ENCODE measurements at places on chromosomes 12 and 14.

DNA sequence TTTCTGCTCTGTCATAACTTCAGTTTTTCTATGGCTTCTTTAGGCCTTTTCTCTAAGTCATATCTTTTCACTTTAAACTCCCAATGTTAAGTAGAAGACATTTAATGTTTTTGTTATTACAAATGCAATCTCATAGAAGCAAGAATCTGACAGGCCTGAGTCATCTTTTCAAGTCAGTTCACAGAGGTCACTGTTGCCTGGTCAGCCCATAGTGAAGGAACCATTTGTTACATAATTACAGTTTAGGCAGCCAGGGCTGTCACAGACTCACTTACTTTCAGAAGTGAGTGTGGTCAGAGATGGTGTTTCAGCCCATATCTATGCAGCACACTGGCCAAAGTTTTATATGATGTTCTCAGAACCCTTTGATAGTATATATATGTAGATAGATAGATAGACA lies 46.5 kb downstream of the CCER1 start:
- DNase-seq, result no peak

DNA sequence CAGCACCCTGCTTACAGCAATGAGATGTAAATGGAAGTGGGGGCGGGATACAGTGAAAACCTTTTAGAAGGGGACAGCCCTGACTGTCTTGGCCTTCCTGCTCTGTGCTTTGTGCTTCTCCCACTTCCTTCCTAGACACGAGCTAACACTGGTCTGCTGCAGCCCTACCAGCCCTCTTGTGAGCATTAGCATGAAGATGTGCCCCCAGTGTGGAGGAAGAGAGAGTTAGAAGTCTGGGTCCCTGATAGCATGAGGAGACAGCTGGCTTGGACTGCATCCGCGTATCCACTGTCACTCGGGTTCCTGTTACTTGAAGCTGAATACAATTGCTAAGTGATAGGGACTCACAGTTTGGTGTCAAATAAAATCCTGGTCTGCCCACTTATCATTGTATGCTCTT lies 248.1 kb upstream of the SOX5 start:
- no peak for DNase-seq

- DNase-seq, result no peak
These were observed 4.5 kb downstream of the USP15 start for GRCh38 chr12:62264706-62265105.

DNA sequence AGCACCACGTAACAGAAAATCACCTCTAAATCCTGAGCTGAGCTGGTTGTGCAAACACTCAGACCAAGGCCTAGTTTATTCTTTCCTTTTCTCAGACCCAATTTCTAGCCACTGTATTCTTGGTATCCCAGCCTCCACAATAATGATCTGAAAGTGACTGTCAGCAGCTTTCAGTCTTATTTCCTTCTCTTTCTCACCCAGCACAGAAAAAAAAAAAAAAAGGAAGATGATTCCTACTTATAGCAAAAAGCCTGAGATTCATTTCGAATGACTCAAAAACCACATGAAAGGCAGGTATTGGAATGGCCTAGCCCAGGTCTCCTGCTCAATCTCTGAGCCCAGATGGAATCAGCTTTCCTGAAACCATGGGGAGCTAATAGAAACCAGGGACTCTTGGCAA lies 298.6 kb upstream of the PPFIA2 start:
- DNase-seq, result no peak

DNA sequence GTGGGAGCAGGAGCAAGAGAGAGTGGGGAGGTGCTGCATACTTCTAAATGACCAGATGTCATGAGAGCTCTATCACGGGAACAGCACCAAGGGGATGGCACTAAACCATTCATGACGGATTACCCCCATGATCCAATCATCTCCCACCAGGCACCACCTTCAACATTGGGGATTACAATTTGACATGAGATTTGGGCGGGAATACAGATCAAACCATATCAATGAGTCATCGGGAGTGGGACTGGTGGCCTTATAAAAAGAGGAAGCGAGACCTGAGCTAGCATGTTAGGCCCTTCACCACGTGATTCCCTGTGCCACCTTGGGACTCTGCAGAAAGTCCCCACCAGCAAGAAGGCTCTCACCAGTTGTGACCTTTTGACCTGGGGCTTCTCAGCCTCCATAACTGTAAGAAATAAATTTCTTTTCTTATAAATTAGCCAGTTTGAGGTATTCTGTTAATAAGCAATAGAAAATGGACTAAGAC lies 28.7 kb downstream of the COX8C start:
- DNase-seq, result no peak

GRCh38 chr12:48379794-48380193 lies 29.1 kb upstream of the ZNF641 start:
- DNase-seq, result no peak

- DNase-seq, result no peak
These were observed 302.3 kb upstream of the TMEM132C start for GRCh38 chr12:127964717-127965116.

DNA sequence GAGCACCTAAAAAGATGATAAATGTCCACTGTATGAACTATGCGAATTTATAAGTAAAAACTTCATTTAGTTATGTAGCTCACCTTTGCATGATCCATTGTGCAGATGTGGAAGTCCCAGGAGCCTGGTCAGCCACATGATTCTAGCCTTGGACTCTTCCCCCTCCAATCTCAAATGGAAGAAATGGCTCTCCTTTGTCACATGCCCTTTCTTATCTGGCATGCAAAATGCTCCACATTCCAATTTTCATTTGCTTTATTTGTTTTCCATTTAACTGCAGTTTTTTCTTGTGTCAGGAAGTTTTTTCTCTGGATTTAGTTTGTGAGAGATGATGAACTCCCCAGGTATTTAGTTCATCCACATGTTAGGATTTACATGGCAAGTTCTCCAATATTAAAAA lies 73.8 kb downstream of the DYRK2 start:
- no peak for DNase-seq
